HTR-8/SVneo (cell line): ENCODE measurements at places on chromosomes 1 and 21.

DNA sequence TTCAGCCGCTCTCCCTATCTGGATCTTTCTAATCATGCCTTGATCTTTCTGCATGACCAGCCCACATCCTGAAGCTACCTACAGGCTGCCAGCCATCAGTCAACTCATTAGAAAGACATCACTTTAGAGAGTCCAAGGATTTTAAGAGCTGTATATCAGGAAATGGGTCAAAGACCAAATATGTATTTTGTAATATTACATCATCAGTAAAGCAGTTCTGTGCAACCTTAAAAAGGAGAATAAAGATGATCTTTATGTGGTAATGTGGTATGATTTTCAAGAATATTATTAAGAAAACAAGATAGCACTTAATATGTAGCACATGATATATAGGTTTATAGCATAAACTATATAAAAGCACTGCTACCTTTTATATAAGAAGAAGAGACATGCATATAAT lies 47.6 kb downstream of the SLC30A7 start:
- DNase-seq = no peak

GRCh38 chr21:40938611-40939010 lies 91.7 kb upstream of the DSCAM start:
- DNase-seq = no peak

DNA sequence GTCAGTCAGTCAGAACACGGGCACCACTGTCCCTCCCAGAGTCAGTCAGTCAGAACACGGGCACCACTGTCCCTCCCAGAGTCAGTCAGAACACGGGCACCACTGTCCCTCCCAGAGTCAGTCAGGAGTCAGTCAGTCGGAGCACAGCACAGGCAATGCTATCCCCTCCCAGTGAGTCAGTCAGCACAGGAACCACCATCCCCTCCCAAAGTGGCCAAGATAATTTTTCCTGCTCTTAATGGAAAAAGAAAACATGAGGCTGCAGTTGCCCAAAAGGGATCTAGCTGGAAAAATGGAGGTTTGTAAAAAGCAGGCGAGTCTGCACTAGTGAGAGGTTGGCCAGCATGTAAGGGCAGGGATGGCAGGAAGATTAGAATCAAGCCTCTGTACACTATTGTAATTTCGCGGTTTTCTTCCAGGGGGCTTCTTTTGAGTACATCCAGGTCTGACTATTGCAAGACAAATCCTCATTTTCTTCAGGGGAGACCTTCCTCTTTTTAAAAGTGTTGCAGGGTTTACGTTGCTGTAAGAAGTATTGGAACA lies 213.8 kb downstream of the SIPA1L2 start:
- DNase-seq = no peak

DNA sequence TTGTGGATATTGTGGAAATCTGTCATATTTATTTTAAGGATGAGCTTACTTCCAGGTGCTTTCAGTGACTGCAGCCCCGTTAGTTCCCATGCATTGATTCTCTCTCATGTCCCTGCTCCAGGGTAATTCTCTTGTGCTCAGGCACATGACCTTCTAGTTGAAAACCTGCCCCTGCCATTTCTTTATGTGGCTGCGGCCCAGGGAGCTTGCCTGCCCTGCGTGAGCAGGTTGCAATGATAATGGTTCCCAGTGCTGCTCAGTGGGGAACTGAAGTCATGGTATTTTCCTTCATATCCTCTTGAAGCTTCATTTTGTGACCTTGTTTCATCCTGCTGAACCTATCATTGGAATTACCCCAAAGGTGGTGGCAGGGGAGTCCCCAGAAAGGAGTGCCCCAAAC lies 229.8 kb downstream of the DISC1 start:
- no peak for DNase-seq
